ENCODE measurements at places on chromosomes 12 and 14. TPM values are rescaled to one million over a fixed set of nuclear protein-coding genes. Genes with fewer than 3 reads are reported as not detected.

DNA sequence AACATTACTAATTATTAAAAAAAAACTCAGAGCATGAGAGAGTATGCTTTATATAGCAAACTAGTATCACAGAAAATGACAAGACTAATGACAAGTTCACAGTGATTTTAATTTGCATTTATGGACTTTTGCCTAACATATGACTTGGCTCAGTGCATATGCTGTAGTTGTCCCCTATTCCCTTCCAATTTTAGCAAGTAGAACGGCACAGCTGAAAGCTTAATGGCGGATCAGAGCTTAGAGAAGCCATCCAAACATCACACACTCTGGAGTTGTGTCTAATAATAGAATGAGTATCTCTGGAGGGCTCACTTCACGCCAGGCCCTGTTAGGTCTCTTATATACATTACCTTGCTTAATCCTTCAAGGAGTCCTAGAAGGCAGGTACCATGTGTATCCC is 13.3 kb downstream of the CNIH1 start:
- DNase-seq: no peak

- no peak for DNase-seq
Observed at GRCh38 chr12:5166976-5167375, 123.3 kb downstream of the KCNA5 start.

GRCh38 chr14:96173636-96174475 is 30.8 kb upstream of the BDKRB2 start:
- DNase-seq: no peak

DNA sequence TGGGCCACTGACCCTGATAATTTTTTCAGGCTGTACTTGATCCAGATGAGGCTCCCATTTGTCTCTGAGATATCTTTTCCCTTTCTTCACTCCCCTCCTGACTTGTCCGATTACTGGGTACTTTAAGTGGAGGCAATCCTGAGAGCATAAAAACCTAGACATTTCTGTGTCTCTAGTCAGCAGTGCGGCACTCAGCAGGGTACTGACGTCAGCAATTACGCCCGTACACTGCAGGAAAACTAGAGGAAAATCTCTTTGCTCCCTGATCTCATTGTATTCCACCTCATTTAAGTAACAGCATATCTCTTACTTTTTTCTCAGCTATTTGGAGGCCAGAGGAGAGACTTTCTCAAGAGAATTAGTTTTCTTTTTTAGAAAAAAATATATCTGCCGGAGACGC is 315.5 kb upstream of the OR4E1 start:
- no peak for DNase-seq

DNA sequence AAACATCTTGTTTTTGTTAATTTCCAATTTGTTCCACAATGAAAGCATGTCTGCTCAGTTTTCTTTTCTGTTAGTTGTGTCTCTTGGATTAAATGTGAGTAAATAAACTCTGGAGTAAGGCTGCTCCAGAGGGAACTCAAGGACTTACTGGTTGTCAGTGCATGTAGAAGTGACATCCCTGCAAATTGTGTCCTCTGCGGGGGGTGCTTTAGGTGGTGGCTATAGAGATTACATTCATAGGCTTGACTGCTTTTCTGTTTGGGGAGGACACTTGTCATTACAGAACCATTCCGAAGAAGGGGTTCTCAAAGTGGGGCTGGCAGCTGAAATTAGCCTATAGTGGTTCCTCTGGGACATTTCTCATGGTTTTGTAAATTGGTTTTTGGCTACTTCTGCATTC is 8.8 kb downstream of the TMTC2 start:
- no peak for DNase-seq

DNA sequence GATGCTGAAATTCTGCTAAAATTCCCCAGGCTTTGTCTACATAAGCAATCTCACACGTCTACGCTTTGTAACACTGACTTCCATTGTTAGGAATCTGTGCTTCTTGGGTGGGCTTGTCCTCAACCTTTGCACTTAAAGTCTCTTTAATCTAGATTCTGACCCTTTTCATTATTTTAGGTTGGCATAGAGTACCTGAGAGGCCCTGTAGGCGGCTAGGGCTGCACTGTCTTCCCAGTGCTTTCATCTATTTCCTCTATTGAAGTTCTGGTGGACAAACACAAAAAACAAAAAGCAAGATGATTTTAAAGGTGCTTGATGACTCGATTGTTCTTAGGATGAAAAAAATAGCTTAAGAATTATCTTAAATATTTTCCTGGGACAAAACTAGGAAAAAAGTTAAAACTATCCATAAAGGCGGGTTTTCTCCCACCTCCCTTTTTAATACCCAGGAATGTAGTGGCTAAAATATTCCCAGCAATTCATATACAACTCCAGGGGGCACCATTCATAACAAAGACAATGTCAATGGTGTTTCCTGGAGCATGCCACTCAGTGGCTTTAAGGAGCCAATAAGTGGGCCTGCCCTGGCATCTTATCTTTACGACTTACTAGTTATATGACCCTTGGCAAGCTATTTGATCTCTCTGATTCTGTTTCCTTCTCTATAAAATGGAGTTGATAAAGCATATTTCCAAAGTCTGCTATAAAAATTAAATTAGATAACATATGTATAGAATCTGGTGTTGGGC is 197.5 kb downstream of the STXBP6 start:
- no peak for DNase-seq

DNA sequence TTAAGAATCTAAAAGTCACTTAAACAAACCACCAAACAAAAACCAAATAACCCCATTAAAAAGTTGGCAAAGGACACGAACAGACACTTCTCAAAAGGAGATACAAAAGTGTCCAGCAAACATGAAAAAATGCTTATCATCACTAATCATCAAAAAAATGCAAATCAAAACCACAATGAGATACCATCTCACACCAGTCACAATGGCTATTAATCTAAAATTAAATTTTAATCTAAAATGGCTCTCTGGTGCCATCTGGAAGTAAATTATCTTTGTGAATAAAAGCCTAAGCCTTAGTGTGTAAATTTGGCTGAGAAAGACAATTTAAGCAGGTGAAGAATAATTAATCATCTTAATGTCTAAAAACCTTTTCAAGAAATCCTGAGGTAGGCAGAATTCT is 204.5 kb upstream of the PPFIA2 start:
- DNase-seq: no peak

The GPR135 gene
- 1.6 TPM for total RNA-seq

The MMP14 gene
- 1.8 TPM for total RNA-seq

The GLIPR1L2 gene
- 0.30 TPM for total RNA-seq

DNA sequence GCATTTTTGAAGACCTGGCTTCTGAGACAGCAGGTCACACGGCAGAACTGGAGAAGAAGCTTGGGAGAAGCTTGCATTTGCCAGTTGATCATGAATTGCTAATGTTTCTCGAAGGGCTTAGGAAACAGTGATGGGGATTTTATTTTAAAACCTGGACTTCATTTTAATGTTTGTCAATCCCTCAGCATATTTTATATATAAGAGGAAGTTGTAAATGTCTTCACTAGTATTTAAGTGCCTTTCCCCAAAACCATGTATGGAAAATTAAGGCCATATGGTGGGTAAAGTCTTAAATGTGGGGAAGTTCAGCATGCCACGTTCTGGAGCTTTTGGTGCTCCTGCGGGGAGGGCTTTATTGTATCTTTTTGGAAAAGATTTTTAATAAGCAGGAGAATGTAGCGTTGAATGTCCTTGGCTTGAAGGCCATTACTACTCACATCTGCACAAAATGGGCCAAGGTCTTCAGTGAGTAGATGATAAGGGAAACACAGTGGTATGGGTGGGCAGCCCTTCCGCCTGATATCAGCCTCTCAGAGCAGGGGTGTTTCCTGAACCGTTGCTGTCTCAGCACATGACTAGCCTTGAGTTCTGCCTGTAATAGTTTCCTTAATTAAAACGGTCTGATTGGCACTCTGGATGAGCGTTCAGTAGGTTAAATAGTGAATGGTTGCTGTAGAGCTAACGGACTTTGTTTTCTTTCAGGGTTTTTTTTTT is 511.4 kb downstream of the PCNX1 start:
- DNase-seq: no peak

The ABCD2 gene
- 23.5 TPM for total RNA-seq

DNA sequence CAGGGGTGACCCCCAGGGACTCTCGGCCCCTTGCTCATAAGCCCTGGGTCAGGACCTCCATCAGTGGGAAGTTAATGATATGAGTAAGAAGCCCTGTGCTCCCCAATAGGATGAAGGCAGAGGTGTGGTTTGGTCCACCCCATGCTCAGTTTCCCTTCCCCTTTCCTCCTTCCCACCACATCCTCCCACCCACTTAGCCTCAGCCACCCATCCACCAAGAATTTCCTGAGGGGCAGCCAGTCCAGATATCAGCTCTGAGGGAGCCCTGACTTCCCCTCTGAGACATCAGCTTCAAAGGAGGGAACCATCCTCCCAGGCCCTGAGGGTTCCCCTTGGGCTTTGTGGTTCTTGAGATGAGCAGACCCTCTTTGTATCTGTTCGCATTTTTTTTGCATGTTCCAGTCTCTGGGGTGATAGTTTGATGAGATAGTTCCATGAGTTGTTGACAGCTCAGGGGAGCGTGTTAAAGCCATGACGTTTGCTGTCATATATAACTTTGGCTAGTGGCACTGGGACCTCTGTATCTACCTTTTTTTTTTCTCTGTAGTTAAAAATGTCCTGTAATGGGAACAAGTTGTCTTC is 71.2 kb downstream of the LGMN start:
- DNase-seq: no peak

The CARMIL3 gene
- total RNA-seq: 1.1 TPM

GRCh38 chr12:80193865-80194264 is 94.5 kb downstream of the OTOGL start:
- DNase-seq: no peak

The DBX2 gene
- total RNA-seq: not detected

The CLEC2D gene
- total RNA-seq: 299 TPM

The ATP23 gene
- total RNA-seq: 19.1 TPM

- no peak for DNase-seq
Observed at GRCh38 chr14:51289169-51289568, 49.1 kb downstream of the TMX1 start.

- DNase-seq: no peak
Observed at GRCh38 chr12:1801303-1801975, 18.9 kb upstream of the LRTM2 start.

GRCh38 chr12:3225154-3225795 is 148.1 kb downstream of the TSPAN9 start:
- DNase-seq: no peak

DNA sequence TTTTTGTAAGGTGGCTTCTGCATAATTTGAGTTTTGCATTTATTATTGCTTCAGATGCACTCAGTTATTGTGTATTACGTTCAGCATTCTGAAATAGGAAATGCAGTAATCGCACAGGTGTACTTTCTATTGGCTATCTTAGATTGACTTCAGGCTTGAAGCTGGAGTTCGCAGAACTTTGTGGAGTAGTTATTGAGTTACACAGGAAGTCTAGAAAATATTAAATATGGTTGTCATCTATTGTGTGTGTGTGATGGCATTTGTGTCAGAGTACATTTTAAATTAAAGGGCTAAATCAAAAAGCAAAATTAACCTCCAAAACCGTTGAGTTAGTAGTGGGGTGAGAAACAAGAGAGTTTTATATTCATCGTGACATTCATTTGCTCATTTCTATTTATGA is 2.7 kb downstream of the ARID2 start:
- peak; percentile 40 for DNase-seq
